GM04504 (cell line): ENCODE measurements at places on chromosomes 16 and 17.

DNA sequence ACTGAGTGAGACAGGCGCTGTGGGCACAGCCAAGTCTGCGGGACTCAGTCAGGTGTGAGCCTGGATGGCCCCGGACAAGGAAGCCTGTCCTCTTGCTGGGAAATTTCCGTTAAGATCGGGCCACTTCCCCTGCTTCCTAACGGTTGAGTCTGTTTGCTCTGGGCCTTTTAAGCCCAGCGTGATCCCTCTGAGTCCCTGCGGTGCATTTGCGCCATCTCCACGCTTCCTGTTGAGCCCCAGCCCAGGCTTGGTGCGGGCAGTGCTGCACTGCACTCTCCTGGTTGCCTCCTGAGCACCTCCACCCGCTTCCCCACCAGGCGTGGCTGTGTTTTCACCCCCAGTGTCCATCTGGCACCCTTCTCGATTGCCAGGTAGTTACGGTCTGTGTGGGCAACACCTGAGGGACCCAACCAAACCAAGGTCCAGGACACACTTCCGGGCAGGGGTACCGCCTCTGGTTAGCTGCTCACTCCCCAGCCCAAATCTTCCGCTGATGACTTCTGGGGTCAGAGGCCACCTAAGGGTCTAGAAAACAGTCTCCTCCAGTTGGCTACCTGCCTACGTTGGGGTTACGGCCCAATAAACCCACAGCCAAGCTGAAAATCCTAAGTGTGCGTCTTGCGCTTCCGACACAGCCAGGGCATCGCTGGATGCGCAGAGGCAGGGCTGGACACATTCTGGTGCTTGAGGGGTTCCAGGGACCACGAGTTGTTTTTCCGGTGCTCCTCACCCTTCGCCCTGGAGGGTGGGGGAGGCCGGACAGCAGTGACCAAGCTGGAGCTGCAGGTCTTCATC, 1.4 kb upstream of the SLC25A10 start:
- DNase-seq, result no peak

GRCh38 chr16:87203060-87203656, 114.0 kb downstream of the C16orf95 start:
- DNase-seq, result peak; percentile 68

DNA sequence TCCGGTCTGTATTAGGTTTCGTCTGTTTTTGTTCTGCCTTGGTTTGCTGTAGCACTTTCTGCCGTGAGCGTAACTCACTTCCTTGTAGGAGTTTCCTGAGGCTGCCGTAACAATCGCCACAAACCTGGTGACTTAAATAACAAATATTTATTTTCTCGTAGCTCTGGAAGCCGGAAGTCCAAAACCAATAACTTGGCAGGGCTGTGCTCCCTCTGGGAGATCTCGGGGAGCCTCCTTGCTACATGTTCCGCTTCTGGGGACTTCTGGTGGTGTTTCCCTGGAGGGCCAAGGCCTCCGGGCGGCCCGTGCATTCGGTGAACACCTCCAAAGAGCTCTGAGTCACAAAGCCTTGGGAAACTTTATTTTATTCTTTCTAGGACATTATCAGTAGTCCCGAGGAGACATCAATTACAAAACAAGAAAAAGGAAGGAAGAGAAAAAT, 6.8 kb upstream of the WDR45B start:
- DNase-seq, result no peak

- DNase-seq, result no peak
Measured at GRCh38 chr17:39688475-39688835, 598 bp upstream of the PGAP3 start.

GRCh38 chr16:79754501-79754900, 154.0 kb upstream of the MAF start:
- no peak for DNase-seq

DNA sequence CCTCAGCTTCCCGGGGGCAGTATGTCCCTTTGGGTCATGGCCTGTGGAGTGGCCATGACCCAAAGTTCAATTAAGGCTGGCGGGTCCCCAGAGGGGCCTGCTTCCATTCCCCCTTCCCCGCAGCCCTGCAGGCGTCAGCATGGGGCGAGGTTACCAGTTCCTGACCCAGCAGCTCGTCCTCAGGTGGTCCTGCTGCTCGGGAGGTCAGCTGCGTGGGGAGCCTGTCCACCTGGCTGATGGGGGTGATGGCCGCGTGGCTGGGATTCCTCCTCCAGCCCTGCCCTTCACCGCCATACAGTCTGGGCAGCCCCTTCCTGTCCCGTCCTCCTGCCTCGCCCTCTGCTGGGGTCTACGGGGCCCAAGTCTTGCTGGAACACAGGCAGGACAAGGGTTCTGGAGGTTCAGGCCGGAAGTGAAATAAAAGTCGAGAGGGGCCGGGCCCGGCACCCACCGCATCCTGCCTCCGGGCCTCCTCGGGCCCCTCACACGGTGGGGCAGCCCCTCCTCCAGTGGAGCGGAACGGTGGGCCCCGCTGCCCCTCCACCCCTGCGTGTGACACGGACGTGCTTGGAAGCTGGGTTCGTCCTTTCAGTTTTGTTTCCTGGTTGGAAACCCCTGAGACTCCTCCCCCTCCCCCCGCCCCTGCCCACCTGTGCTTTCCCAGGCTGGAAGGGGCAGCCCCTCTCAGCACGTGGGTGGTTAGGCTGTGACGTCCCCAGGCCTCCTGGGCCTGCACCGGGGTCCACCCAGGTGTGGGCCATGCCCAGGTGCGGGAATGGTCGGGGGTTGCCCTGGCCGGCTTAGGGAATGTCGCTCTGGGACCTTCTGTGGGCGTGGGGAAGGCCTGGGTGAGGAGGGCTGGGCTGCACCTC, 6.8 kb downstream of the UBALD2 start:
- no peak for DNase-seq

GRCh38 chr17:11388054-11388453, 147.0 kb downstream of the SHISA6 start:
- no peak for DNase-seq

- DNase-seq, result no peak
Measured at GRCh38 chr16:89102041-89102471, 8.4 kb downstream of the ACSF3 start.

- DNase-seq, result no peak
Measured at GRCh38 chr16:48250520-48251278, 3.4 kb upstream of the ABCC11 start.

DNA sequence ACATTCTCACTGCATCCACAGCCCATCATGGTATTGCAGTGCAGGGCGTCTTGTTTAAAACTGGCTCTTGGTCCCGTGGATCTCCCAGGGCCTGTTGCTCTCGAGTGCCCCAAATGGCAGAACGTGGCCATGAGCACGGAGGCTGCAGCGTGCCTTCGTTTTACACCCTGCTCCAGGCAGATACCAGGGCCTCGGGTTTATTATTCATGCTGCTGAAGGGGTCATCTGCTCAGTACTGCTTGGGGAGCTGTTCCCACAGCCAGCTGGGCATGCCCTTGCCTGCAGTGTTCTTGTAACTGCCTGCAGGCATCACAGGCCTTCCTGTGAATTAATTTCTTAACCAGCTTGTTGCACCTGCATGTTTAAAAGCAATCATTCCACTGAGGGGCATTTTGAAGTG, 129.7 kb upstream of the CHMP6 start:
- DNase-seq, result no peak

DNA sequence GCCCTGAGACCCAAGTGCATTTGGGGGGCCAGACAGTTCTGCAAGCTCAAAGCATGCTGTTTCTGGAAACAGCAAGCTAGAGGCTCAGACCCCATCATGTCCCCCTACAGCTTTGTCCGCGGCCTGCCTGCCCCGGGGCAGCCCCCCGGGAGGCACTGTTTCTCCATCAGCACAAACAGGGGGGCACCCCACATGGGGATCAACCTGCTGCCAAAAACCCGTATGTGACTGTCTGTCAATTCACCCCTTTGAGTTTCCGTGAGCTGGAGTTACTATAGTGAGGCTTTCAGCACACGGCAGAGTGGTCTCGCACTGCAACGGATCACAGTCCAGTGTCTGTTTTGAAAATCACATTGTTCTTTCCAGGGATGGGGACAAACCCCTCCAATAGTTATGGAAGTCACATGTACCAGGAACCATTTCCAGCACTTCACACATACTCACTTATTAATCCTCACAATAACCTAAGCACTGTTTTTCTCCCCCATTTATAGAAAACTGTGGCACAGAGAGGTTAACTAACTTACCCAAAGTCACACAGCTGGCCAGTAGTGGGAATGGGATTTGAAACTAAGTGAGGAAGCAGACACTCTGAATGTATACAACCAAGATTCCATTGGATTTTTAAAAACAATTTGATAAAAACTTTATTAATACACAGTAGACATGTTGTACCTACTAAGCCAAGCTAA, 269.0 kb downstream of the C16orf95 start:
- no peak for DNase-seq

- DNase-seq, result peak; percentile 63
Measured at GRCh38 chr16:29925781-29926710, at the start of gene KCTD13. TSS of gene KCTD13 (minus strand) at chr16:29926226. CDS start at chr16:29926033, 193 bp downstream.

- no peak for DNase-seq
Measured at GRCh38 chr17:56933868-56934267, 20.0 kb upstream of the TRIM25 start.

GRCh38 chr17:76481071-76481655, 13.8 kb downstream of the AANAT start:
- no peak for DNase-seq

DNA sequence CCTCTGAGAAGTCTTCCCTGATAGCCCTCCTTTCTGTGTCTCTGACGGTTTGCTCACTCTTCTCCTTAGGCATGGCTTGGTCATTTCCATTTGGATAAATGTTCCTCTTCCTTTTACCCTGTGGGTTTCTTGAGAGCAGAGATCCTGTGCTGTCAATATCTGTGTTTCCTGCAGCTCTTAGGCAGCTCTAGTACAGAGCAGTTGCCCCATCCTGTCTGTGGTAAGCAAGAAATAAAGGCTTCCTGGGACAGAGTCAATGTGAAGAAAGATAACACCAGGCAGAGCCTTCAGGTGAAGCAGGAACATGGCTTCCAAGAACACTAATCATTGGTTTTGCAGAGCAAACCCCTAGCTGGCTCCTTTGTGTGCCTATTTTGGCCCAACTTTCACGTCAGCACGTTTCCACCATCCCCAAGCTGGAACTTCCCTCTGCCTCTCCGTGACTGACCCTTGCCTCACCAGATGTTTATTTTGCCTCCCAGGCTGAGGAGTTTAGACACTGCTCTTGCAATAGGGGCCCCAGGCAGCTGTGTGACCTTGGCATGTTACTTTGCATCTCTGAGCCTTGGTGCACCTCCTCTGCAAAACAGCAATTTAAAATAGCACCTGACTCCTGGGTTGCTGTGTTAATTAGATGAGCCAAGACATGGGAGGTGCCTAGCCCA, 49.6 kb upstream of the SIAH1 start:
- no peak for DNase-seq

DNA sequence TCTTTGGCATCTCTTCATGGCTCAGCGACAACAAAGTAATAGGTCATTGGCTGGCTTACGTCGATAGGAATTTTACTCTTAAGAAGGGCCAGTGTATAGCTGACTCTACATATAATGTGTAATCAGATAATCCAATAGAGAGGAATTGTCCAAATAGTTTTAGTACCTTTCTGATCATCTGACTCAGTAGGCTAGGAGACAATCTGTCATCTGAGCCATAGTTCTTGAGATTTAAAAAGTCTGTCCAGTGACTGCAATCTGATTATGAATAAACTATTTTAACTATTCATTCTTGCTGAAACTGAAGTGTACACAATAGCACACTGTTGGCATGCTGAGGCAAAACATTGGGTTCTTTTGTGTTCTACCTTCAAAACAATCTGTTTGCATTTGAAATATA, 21.4 kb upstream of the NOL11 start:
- DNase-seq, result no peak

GRCh38 chr16:82042846-82043245, 7.8 kb downstream of the HSD17B2 start:
- DNase-seq, result no peak

GRCh38 chr17:77235370-77235941, 94.7 kb downstream of the SEC14L1 start:
- peak; percentile 90 for DNase-seq

DNA sequence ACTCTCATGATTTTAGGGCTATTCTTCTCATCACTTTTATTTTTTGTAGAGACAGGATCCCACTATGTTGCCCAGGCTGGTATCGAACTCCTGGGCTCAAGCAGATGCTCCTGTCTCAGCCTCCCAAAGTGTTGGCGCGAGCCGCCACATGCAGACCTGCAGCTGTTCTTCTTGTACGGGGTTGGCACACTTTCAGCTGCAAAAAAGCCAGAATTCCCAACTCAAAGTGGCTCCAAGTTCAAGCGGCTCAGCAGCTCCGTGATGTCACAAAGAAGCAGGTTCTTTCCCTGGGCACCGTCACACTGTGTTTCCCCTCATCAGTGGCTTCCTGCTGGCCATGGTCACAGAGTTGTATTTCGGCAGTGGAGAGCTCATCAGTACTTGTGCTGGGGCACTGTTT, 6.7 kb upstream of the SBK1 start:
- no peak for DNase-seq

DNA sequence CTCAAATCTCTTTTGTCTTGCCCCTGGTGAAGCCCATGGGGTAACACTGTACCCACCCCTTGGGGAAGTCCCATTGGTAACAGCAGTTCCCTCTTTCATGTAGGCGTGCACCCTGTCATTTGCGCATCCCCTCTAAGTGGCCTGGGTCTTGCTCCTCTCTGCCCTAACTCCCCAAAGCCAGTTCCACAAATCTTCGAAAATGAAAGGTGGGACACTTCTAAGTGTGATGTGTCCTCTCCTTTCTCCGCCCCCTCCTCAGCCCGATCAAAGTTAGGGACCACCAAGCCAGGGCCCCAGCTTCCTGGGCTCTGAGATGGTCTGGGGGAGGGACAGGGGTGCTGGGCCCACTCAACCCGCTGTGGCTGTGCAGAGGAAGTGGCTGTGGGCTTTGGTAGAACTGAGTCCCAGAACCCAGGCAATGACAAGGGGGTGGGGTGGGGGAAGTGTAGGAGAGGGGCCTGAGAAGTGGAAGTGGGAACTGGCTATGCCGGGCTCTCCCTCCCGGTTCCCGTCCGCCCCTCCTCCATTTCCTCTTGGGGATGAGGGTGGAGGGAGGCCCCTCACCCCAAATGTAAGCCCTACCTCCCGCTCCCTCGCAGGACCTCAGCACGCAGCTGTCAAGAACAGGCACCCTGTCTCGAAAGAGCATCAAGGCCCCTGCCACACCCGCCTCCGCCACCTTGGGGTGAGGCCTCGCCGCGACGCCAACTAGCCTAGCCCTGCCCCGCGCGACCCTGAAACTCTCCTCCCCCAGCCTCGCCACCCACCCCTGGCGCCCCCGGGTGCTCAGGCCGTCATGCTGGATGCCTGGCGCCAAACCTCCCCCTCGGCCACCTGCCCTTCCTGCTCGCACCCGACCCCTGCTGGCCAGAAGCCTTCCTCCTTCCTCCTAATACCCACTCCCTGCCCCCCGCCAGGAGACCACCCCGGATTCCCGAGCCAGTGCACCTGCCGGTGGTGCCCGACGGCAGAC, 8.7 kb downstream of the ABI3 start:
- DNase-seq, result no peak
